T-cell (primary cell): ENCODE measurements at places on chromosomes 16 and 17. TPM values are rescaled to one million over a fixed set of nuclear protein-coding genes. Genes with fewer than 3 reads are reported as not detected.
A peak's percentile ranks its signal among the peaks of the same experiment; 100 is the strongest.

DNA sequence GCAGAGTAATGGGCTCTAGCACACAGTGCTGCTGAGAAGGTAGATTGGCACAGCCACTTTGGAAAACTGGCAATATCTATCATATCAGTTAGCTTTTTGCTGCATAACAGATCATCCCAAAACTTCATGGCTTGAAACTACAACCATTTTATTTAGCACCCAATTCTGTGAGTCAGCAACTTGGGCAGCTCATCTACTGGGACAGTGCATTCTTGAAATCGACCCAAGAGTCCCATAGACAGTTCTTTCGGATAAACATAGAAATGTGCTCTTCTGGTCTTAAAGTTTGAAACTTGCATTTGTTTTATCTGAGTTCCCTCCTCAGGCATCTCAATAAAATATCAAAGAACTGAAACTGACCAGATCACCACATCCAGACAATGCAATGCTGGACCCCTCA lies 76.7 kb downstream of the CEP112 start:
- H3K36me3 ChIP-seq, result no peaks in the 10 kb centered on the region
- H3K27me3 ChIP-seq, result no peaks in the 10 kb centered on the region
- no peak overlapping the region for H3K27ac ChIP-seq

Gene NPIPB9
- total RNA-seq, result 4.5 TPM

GRCh38 chr16:4052096-4052495 lies 64.1 kb downstream of the ADCY9 start:
- H3K27me3 ChIP-seq, result peaks cover 3% of the 10 kb centered on the region
- no peak for DNase-seq
- no peaks in the 10 kb centered on the region for H3K4me1 ChIP-seq
- H3K4me3 ChIP-seq, result no peak overlapping the region
- no peak overlapping the region for H3K27ac ChIP-seq

DNA sequence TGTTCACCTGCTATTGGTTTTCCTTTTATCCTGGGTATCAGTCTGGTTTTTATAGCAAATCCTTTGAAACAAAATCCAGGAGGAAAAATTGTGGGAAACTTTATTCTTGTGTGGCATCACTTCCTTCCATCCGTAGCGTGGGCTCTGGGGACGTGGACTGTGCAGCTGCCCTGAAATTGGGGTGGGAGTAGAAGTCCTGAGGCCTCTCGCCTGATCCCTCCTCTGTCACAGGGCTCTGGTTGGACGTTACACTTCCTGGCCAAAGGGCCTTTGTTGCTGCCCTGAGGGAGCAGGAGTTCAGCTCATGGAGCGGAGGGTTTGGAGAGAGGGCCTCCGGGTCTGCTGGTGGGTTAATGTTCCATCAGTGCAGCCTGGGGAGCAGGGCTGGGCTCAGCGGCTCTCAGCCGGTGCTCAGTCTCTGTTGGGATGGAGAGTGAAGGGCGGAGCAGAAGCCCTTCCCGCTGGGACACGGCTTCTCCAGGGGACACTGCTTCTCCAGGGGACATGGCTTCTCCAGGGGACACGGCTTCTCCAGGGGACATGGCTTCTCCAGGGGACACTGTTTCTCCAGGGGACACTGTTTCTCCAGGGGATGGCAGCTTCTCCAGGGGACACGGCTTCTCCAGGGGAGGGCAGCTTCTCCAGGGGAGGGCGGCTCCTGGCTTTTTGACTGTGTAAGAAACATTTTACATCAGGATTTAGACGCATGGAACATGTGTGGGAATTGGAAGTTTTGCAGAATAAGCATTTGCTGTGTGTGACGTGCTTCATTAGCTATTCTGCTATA lies 15.2 kb upstream of the RPL13 start:
- no peak overlapping the region for H3K4me3 ChIP-seq
- peaks cover 36% of the 10 kb centered on the region for H3K36me3 ChIP-seq
- no peaks in the 10 kb centered on the region for H3K27me3 ChIP-seq
- no peak for DNase-seq

DNA sequence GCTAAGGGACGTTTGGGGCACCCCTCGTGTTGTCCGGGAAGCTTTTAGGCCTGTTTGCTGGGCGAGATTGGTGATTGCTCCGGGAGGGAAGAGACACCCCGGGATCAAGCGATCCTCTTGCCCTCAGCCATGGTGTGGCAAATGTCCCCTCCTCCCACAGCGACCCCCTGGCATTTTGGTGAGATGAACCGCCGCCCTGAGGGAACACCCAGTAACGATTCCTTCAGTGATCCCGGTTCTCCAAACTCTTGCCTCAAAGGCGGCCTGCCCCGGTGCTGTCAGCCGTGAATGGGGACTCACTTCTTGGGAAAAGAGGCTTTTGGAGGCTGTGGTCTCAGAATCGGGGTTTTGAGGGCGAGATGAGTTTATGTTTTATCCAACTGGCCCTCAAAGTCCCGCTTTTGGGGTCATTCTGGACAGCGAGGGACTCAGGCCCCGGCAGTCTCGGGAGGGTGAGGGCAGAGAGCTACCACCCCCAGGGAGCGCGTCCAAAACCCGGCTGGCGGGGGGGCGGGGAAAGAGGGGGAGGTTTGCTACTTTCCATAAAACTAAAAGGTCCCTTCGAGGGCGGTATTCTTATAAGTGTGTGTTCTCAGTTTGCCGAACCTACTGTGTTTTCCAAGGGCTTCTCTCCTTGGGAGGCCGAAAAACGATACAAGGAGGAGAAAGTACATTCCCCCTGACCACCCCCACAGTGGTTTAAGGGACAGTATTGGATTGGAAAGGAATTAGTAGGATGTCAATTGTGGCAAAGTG lies 232.7 kb downstream of the MRTFB start:
- peaks cover 46% of the 10 kb centered on the region for H3K4me1 ChIP-seq
- peaks cover 35% of the 10 kb centered on the region for H3K27me3 ChIP-seq
- peak overlapping the region; percentile 77 for H3K4me3 ChIP-seq

DNA sequence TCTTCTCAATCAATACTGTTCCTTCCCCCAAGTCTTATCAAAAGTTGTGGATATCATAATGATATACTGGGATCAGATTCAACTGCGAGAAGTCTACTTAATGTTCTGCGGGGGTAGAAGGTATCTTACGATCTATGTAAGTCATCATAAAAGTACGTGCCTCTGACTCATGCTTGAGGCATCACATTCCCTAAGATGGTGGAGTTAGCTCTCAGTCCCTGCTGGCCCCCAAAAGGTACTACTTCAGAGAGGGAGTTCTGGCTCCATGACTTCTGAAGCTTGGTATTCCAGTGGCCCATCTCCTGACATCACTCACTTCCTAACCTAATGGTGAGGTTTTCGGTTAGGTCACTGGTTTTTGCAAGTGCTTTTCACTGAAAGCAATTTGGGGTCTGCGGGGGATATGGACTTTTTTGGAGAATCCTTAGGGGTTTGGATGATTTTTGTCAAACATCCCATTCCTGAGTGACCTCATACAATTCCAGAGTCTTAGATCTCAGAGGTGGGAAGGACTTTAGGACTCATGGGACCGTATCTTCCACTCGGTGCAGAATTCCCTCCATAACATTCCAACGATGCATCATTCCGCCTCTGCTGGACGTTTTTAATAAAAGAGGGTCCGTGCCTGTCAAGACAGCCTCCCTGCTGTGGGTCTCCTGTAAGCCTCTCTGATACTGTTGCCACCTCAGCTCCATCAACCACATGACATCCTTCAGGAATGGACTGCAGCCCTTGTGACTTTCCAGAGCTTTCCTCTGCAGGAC lies 74.3 kb downstream of the DYNLRB2 start:
- H3K36me3 ChIP-seq, result no peaks in the 10 kb centered on the region
- DNase-seq, result no peak
- no peak overlapping the region for H3K4me3 ChIP-seq
- H3K27ac ChIP-seq, result no peak overlapping the region

Gene ZNF385C
- 0.53 TPM for total RNA-seq

Gene MYOCD
- total RNA-seq, result not detected

DNA sequence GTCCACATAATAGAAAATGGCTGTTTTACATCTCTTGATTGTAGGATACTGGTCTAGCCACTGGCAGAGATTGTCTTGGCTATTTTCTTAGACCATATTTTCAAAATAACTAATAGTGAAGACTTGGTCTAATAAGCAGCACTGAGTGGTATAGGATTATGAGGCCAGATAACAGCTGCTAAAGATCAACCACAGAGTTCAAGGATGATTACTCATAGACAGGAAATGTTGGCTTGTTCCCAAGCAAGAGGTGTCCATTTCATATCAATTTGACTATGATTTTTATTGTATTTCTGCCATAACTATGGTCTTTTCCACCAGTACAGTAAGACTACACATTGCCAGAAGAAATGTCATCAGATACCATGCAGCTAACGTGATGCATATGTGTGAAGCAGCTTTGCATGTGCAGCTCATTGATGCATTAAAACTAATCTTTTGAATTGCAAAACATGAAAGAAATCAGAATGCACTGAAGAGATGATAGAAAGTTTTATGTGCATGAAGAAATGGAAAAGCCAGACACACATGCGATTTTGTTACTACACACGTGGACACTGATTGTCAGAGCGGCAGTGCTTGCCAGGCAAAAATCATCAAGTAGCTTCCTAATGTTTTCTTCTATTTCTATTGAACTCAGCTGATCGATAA lies 693.3 kb downstream of the CDH11 start:
- H3K36me3 ChIP-seq, result no peaks in the 10 kb centered on the region
- no peaks in the 10 kb centered on the region for H3K4me1 ChIP-seq
- no peak overlapping the region for H3K4me3 ChIP-seq
- no peak overlapping the region for H3K27ac ChIP-seq
- no peak for DNase-seq

DNA sequence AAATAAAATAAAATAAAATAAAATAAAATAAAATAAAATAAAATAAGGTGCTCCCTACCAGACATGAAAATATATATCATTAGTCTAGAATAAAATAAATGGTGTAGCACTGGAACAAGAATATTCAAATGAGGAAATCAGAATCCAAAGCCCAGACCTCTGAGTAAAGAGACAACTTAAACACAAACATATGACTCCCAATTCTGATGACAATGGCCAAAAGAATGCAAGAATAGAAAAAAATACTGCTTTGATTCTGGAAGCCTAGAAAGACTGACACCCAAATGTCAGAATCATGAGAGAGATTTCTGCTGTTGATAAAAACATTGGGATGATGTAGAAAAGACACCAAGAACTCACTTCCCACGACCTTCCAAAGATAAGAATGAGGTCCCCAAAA lies 27.9 kb downstream of the MYOCD start:
- no peaks in the 10 kb centered on the region for H3K27me3 ChIP-seq
- no peaks in the 10 kb centered on the region for H3K4me1 ChIP-seq
- H3K36me3 ChIP-seq, result no peaks in the 10 kb centered on the region
- H3K27ac ChIP-seq, result no peak overlapping the region
- no peak for DNase-seq

Gene ACSM5
- not detected for total RNA-seq

- H3K27me3 ChIP-seq, result no peaks in the 10 kb centered on the region
- no peak for DNase-seq
- H3K36me3 ChIP-seq, result peaks cover 23% of the 10 kb centered on the region
- no peaks in the 10 kb centered on the region for H3K4me1 ChIP-seq
- no peak overlapping the region for H3K4me3 ChIP-seq
These were observed 8.6 kb downstream of the SYNGR3 start for GRCh38 chr16:1998360-1998835.

DNA sequence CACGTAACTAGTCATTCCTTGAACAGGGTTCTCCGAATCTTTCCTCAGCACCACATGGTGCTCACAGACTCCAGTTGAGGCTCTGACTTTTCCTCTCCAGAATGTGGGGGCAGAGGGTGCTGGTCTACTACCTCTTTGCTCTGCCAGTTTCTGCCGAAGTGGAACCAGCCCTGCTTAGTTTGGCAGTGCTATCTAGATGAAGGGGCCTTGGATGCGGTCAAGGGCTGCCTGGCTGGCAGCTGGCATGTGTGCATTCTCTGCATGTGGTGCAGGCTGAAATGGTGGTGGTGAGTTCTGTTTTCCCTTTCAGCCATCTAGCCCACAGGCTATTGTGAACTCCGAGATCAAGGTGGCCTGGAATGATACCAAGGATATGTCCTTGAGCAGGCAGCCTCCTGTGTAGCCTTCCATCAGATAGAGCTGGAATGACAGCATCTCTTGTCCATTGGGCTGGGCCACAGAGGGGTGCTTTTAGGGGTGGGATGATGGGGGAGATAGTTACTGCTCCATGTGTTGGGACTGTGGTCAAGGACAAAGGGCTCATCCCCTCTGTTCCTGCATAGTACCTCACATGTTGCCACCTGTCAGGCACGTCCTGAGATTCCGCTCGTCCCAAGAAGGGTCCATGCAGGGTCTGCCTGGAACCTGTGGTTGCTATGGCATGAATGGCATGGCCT lies 2.0 kb downstream of the DYNLL2 start:
- no peak for DNase-seq
- no peak overlapping the region for H3K27ac ChIP-seq
- peaks cover 43% of the 10 kb centered on the region for H3K4me1 ChIP-seq
- H3K36me3 ChIP-seq, result peaks cover 42% of the 10 kb centered on the region
- peak overlapping the region; percentile 61 for H3K4me3 ChIP-seq

DNA sequence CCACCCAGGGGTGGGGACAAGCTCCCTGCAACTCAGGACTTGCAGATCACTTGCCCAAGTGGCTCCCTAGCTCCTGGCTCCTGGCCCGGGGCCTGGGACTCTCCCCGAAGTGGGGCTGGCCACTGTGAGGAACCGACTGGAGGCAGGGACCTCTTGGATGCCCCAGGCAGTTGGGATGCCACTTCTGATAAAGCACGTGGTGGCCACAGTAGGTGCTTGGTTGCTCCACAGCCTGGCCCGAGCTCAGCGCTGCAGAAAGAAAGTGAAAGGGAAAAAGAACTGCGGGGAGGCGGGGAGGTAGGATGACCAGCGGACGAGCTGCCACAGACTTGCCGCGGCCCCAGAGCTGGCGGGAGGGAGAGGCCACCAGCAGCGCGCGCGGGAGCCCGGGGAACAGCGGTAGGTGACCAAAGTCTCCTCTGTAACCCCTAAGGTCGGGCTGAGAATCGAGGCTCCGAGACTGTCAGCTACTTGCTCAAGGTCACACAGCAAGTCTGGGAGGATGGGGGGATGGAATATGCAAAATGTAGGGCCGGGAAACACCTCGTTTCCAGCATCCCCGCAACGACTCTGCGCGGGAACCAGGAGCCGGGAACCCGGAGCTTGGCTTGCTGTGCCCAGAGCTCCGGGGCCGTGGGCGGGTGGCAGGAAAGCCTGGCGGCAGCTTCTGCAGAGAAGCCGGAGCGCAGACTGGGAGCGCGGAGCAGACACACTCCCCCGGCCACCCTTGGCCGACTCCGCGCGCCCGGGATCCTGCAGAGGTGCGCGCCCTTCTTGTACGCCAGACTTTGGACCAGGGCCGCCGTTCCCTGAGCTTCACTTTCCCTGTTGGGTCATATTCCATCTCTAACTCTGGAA lies 1.9 kb downstream of the CIITA start:
- no peak for DNase-seq
- H3K4me3 ChIP-seq, result peak overlapping the region; percentile 67
- no peak overlapping the region for H3K27ac ChIP-seq
- H3K4me1 ChIP-seq, result no peaks in the 10 kb centered on the region
- H3K27me3 ChIP-seq, result no peaks in the 10 kb centered on the region

DNA sequence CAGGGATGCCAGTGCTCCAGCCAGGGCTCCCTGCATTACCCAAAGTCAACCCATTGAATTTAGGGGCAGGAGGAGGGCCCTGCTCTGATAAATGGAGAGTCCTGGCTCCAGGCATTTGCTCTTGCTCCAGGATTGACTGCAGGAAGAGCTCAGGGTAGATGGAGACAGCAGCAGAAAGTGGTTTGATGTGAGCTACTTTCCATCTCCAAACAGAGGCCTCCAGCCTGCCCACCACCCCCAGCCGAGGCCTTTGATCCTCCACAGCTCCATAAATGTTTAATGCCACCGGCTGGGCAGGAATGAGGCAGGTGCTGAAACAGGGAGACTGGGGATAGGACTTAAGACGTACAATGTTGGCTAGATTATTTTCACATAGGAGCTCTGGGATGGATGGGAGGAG lies 4.3 kb upstream of the SEZ6 start:
- no peak overlapping the region for H3K27ac ChIP-seq
- H3K4me1 ChIP-seq, result no peaks in the 10 kb centered on the region
- no peaks in the 10 kb centered on the region for H3K36me3 ChIP-seq
- no peak for DNase-seq
- no peak overlapping the region for H3K4me3 ChIP-seq
